ENCODE measurements at places on chromosomes 13 and 19.

DNA sequence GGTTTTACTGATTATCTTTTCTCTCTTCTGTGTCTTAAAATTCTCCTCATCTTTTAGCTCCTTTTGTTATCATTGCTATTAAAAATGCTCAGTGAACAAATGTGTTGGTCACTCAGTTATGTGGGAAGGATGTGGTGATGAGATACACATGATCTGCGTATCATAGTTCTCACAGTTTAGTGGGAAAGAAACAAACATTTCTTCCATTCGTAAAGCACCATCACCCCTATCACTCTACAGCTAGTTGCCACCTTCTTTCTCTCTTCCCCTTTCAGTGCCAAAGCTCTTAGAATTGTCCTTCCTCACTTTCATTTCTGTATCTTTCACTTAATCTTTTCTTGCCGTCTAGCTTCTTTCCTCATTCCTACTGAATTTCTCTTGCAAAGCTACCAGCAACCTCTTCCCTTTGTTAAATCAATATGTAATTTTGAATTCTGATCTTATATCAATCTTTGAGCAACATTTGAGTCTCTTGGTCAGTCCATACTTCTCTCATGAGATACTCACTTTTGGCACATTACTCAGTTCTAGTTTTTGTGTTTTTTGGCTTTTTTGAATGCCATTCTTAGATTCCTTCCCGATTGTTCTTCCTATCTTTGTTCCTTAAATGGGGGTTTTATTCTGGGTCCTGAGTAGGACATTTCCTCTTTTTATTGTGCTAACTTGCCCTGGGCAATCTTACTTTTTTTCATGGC is 122.3 kb downstream of the PCCA start:
- no peak for DNase-seq

DNA sequence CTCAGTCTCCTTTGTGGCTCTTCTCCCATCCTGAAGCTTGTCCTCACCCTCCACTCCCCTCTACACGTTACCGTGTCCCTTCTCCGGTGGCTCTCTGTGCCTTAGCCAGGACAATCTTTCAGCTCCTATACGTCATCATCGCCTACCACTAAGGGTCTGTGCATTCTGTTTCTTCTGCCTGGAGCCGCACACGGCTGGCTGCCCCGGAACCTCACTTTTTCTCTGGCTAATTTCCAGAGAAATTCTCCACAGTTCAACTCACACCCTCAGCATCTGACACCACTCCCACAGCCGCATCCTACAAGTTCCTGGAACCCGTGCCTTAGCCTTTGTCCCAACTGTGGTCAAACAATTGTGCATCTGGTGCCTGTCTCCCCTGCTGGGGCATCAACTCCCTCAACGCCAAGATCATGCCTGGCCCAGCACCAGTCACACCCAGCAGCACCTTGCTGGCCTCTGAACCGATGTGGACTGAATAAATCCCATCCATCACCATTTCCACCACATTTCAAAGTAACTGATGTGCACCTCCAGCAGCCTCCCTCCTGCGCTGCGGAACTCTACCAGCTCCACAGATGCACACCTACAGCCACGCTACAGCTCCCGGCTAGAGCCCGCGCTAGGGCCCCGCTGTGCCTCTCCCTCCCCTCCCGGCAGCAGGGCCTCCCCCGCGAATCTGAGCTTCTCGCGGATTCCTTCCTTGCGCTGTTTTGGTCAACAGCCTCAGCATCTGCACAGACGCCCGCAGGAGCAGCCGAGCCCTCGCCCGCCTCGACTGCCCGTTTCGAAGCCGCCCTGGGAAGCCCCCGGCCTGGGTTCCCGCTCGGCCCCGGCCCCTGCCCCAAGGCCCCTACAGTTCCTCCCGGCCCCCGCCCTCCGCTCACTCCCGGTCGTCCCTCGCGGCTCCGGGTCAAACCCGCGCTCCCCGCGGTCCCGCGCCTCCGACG is 689 bp downstream of the DCUN1D2 start:
- peak; percentile 5 for DNase-seq

DNA sequence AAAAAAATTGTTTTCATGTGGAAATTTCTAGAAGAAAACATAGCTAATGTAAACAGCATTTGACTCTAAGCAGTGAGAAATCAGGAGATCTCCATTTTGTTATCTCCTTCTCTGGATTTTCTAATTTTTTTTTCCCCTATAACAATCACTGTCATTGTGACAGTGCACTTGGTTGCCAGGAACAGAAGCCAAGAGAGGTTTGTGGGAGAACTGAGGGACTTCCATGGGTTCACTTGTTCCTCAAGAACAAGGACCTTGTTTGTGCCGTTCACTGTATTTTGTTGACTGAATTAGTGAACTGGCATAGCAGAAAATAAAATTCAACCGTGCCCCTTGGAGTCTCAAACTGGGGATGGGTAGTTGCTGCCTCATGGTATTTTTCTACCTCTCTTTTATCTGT is 17.1 kb downstream of the SHISA7 start:
- no peak for DNase-seq

DNA sequence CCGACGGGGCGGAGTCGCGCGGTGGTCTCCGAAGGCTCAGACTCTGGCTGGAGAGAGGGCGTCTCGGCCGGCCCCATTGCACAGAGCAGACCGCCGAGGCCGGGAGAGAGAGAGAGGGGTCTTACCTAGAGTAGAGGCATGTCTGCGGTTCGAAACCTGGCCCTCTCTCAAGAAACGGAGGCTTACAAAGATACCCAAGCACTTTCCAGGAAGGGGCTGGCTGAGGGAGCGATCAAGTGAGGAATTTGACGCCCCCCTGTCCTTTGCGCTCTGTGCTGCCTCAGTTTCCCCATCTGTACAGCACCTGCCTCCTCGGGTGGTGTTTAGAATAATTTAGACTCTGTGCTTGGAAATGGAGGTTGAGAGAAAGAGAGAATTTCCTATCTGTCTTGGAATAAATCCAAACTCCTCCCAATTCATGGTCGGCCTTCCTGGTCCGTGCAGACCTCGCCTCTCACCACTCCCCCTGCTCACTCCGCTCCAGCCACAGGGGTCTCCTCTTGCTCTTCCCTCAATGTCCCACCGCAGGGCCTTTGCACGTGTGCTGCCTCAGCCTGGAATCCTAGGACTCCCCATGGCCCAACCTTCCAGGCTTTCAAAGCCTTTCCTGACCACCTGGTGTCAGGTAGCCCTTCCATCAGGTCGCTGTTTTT is 658 bp upstream of the ISOC2 start:
- DNase-seq, result no peak

- DNase-seq, result no peak
Observed at GRCh38 chr13:67048084-67048820, 181.9 kb downstream of the PCDH9 start.

- no peak for DNase-seq
Observed at GRCh38 chr13:87678372-87678752, 7.2 kb downstream of the SLITRK5 start.

DNA sequence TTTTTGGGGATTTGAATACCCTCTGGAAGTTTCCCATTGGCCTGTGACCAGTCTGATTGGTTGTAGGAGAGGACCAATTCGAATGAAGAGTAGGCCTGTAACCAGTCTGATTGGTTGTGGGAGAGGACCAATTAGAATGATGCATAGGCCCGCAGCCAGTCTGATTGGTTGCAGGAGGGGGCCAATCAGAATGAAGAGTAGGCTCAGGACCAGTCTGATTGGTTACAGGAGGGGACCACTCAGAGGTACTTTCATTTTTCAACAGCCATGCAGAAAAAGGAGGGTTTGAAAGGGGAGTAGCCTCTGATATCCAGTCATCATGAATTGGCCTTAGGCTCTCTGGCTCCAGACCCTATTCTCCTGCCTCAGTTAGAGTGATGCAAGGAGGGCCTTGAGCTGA is 30.4 kb upstream of the SLC1A5 start:
- DNase-seq, result no peak

DNA sequence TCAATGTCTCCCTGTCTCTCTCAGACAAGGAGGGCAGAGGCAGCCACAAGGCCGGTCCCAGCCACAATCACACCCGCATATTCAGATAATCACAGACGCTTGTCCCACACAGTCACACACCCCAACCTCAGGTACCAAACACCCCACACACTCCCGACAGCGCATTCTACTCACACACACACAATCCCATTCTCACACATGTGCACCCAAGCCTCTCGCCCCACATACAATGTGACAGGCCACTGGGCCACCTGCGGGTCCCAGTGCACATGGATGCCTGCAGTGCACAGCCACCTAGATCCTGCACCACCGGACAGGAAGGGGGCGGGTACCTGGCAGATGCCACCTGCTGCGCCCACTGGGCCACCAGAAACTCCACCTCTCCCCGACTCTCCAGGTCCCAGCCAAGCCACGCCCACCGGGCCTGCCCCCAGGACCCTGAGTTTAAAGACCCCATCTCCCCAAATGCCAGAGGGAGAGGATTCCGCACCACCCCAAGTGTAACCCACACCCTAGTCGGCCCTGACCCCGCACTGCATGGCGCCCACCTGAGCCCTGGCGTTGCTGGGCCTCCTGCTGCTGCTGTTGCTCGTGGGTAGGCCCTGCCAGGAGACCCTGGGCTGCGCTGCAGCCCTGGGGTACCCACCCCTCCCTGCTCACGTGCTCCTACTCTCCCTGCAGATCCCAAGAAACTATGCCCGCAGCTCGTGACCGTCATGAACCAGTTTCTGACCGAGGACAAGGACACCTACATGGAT is 10.6 kb downstream of the SCGB2B2 start:
- DNase-seq, result no peak

DNA sequence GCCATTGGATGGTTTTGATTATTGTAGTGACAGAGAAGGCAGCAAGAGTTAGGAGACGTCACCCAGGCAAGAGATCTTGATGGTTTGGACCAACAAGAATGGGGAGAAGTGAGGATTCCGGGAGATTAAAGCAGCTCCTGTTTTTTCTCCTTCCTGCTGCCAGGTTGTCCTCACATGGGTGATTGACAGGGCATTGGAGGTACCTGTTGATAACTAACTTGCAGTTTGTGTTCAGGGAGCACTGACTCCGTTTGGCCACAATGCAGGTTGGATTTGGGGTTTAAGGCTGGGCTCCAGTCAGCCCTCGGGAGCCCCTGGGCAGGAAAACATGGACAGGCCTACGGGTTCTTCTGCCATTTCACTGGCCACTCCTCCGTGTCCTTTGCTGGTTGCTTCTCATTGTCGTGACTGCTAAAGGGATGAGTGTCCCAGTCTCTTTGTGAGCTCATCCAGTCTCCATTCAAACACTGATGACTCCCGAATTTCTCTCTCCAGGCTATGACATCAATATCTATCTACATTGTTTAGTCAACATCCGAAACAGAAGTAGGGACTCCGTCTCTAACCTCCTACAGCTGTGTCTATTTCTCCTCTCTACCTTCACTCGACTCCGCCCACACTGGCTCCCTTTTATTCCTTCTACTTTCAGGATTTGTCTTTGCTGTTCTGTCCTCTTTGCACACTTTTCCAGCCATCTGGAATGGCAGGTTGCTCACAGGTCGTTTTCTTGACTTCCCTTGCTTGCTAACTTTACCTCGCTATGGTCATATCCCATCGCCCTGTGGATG is 1.3 kb upstream of the PTOV1 start:
- DNase-seq, result no peak

GRCh38 chr13:25585000-25585399 is 213.2 kb downstream of the ATP8A2 start:
- DNase-seq, result no peak

- no peak for DNase-seq
Observed at GRCh38 chr13:113577881-113578435, 6.6 kb upstream of the TFDP1 start.

GRCh38 chr19:40305403-40305802 is 20.3 kb upstream of the AKT2 start:
- peak; percentile 66 for DNase-seq

- DNase-seq, result no peak
Observed at GRCh38 chr19:38455031-38455430, 21.5 kb downstream of the RYR1 start.

- no peak for DNase-seq
Observed at GRCh38 chr19:41261474-41262190, 2.5 kb upstream of the HNRNPUL1 start.

DNA sequence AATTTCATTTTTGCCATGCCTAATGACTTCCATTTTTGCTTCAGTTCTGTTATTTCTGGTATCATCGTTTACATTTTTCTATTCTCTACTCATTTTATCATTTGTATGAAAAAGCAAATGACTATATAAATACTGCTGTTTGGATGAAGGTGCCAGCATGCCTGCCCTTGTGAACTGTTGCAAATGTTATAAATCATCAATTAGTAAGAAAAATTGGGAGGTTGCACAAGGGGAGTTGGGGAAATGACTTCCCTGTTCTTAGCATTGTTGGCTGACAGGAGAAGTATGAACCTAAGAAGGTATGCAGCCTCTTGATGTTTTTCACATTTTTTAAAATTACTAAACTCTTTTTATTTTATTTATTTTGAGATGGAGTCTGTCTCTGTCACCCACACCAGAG is 15.1 kb downstream of the SAFB start:
- DNase-seq, result no peak

DNA sequence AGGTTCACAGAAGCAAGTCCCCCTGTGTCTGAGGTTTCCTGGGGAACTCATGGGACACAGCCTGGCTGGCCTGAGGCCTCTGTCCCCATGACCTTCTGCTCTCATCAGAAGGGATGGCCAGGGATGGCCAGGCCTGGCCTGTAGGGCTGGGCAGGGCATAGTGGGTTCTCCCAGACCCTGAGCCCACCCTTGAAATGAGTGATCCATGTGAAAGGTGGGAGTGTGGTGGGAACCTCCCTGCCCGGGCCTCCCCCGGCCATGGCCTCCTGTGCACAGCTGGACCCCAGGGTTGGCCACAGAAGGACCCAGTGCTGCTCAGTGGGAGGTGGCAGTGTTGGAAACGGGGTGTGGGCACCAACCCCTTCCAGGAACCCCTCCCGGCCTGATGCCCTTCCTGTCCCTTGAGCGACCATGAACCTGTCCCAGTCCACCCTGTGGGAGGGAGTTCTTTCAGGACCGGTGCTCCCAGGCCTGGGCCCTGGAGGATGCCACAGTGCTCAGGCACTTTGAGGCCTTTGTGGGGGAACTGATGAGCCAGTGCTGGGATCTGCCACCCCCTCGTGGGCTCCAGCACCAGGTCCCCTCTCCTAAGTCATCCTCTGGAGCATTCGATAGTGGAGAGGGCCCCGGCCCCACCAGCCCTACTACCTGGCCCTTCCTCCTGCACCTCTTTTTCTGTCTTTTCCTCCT is 15.5 kb upstream of the ZNF14 start:
- DNase-seq, result no peak

DNA sequence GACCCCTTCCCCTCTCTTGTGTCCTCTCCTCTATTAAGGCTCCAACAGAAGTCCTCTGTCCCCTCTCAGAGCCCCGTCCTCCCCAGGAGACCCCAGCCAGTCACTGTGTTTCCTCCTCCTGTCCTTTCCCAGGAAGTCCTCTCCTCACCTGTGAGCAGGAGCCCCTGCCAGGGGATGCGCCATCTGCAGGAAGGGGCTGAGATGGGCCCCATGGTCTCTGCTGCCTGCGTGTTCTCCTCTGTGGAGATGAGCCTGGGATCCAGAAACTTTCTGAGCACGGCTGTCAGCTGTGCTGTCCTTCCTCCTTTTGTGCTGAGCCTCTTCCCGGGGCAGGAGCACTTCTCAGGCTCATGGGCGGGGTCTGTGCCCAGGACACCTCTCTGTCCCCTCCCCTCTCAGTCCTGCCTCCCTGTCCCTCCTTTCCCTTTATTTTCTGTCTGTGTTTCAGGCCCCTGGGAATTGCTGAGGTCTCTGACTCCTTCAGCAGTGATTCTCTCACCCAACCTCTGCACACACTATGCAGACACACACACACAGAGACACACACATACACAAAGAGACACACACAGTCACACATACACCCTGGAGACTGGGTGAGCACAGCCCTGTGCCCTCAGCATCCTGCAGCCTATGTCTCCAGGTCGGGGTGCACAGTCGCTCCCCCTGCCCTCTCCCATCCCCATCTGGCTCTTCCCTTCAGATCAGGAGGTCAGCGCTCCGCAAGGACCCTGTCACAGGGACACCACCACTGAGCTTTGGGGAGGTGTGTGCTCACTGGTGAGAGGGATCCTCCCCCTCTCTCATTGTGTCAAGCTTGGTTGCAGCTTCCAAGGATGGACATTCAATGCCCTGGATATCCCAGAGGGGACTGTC is at the start of gene CEACAM8:
Gene CEACAM8 (minus strand): TSS at position 308 of the 873 bp plus-strand sequence. CDS start 96 bp downstream, at position 212.
- no peak for DNase-seq

Measured in stimulated activated CD4-positive, alpha-beta T cell treated with anti-CD3 and anti-CD28 coated beads, Interleukin-12 subunit alpha, Interleukin-12 subunit beta, amount 100 ng/mL, for 24 hours (primary cell).